ENCODE measurements at places on chromosomes 5 and 9. TPM values are rescaled to one million over a fixed set of nuclear protein-coding genes. Genes with fewer than 3 reads are reported as not detected.

DNA sequence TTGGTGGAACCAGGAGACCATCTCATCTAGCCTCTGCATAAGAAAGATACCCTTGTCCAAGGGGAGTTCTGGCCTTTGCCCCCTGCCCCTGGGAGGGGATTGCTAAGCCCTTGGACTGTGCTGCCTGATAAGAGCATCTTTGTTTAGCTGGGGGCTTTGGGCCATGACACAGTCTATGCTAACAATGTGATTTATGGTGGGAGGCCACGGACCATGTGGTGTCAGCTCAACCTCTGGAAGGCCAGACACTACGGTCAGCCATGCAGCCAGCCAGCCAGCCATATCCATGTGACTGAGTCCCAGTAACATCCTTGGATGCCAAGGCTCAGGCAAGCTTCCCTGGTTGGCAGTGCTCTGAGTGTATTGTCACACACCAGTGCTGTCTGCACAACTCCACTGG, 244.4 kb downstream of the FSTL4 start:
- DNase-seq: no peak

- DNase-seq: no peak
These were observed 48.7 kb downstream of the CHD1 start for GRCh38 chr5:98880151-98880550.

DNA sequence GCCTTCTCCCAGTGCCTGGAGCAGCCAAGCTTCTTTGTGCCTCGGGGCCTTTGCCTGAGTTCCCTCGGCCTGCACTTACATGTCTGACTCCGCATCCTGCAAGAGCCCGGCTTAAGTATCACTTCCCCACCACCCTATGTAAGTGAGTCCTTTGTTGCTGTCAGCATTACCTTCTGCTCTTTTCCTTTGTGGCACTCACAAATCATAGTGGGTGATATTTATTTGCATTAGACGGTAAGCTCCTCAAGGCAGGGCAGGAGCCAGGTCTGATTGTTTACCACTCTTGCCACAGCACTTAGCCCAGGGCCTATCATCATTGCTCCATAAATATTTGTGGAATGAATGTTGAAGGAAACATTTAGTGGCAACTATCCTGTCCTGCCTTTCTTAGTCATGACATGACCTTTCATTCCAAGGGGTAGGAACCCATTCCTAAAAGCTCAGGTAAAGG, 4.8 kb downstream of the GM2A start:
- DNase-seq: no peak

- no peak for DNase-seq
These were observed 735.2 kb upstream of the DMAC1 start for GRCh38 chr9:8534828-8535227.

The SLC6A7 gene
- not detected for total RNA-seq

The CAMK4 gene
- total RNA-seq: 22.8 TPM

The RAI14 gene
- 44.9 TPM for total RNA-seq

The EQTN gene
- not detected for total RNA-seq

Data from SK-MEL-5 (cell line).